ENCODE measurements at places on chromosomes 12 and 14.

DNA sequence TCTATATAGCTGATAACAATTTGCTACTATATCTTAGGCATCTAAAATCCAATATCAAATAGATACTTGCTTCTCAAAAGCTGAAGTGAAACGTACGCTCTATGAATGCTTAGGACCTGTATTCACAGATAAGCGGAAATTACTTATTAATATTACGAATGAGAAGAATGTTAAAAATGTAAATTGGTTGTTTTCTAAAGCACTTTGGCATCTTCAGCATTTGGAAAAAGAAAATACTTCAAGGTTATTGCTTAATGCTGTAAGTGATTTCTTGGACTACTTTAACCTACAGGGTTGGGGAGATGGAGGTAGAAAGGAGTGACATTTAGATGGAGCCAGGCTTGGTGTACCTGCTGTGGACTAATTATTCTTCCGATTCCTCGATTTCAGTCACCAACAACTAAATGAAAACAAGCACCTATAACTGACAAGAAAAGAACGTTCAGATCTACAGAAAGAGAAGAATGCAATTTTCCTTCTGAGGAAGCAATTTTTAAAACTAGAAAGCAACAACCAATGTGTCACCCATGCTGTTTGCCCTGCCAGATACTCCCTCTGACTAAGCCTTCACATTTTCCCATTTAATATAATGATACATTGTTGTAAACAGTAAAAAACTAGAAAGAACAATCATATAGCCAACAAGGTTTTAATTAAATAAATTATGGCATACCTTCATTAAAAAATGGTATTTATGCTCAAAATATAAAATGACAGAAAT lies 49.3 kb downstream of the SLC25A21 start:
- no peak for DNase-seq

- no peak for DNase-seq
Measured at GRCh38 chr12:75805905-75806304, 225.7 kb downstream of the PHLDA1 start.

DNA sequence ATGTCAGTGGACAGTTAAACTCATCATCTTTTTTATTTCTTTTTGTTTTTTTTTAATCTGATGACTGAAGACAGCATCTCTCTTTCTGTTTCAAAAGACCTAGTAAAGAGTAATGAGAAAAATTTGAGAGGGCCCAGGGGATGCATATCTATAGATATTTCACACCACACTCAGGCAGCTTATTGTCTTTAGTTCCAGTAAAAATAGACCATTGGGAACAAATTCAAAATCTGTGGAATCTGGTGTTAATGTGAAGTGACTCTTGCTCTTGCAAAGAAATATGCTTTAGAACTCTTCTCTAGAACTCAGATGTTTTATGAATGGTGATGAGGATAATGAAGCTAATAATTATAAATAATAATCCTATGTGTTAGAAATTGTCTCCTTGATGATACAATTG lies 214.5 kb upstream of the ATP2B1 start:
- DNase-seq = no peak

- no peak for DNase-seq
Measured at GRCh38 chr14:50311337-50311971, 575 bp downstream of the L2HGDH start.

- peak; percentile 55 for DNase-seq
Measured at GRCh38 chr12:25051656-25052195, 102.8 kb upstream of the BCAT1 start.
